Activated CD4-positive, alpha-beta T cell treated with anti-CD3 and anti-CD28 coated beads, Interleukin-2, amount 10 ng/mL, durations not matched to agents 7 days and 5 days (primary cell): ENCODE measurements at places on chromosomes 3 and 15. TPM values are rescaled to one million over a fixed set of nuclear protein-coding genes. Genes with fewer than 3 reads are reported as not detected.

PKM gene
- total RNA-seq: 1,098 TPM

GRCh38 chr15:67118808-67119207 is 53.4 kb downstream of the SMAD3 start:
- peak overlapping the region; percentile 81 for H3K27ac ChIP-seq
- DNase-seq: no peak
- H3K36me3 ChIP-seq: peaks cover 65% of the 10 kb centered on the region
- peak overlapping the region; percentile 2 for H3K4me3 ChIP-seq

TM4SF18 gene
- not detected for total RNA-seq

DNA sequence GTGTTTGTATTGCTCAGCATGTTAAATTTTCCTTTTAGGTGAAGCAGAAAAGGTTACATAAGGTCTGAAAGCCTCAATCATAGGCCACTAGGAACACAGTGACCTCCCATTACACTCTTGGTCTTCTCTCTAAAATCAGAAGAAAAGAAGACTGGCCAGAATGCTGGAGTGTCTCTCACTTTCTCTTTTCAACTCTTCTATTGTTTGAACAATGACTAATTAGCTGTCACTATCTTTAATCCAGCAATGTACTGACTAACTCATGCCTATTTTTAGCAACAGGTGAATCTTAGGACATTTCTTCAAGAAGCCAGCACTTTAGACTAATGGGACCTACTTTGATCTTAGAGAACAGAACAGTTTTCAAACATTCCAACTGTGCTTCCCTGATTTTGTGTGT is 142.8 kb downstream of the TGFBR2 start:
- DNase-seq: no peak
- H3K4me3 ChIP-seq: no peak overlapping the region
- H3K27ac ChIP-seq: no peak overlapping the region
- H3K27me3 ChIP-seq: no peaks in the 10 kb centered on the region
- H3K36me3 ChIP-seq: no peaks in the 10 kb centered on the region

GRCh38 chr15:83697716-83698115 is 43.8 kb downstream of the ADAMTSL3 start:
- DNase-seq: no peak
- H3K27ac ChIP-seq: no peak overlapping the region
- H3K4me1 ChIP-seq: no peaks in the 10 kb centered on the region

CASR gene
- total RNA-seq: 0.06 TPM
